ENCODE measurements at places on chromosomes 7 and 10.

GRCh38 chr7:77866786-77867536 is 68.4 kb downstream of the PHTF2 start:
- DNase-seq: no peak

DNA sequence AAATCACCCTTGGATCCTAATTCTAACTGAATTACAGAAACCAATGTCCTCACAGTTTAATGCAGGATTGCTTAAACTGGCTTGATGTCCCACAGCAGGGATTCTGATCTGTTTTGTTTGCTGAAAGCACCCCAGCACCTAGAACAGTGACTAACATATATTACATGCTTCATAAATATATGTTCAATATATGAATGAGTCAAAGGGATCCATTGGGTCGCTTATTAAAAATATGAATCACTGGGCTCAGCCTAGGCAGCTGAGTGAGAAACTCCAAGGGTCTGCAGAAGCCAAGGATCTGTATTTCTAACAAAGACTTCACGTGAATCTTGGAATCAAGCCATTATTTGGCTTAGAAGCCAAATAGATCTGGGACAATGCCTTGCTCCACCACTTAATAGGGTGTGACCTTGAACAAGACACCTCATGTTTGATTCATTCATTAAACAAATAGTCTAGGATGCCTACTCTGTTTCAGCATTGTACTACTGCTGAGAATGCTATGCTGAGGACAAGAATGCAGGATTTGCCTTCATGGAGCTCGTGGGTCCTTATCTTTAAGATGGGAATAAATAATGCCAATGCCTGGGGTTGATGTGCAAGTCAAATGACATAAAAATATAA is 103.4 kb upstream of the DLX6 start:
- DNase-seq: no peak

GRCh38 chr7:153682628-153683027 is 369.6 kb upstream of the DPP6 start:
- DNase-seq: no peak

GRCh38 chr10:114389426-114389825 is 14.9 kb downstream of the AFAP1L2 start:
- no peak for DNase-seq
